ENCODE measurements at places on chromosomes 3 and 15.

GRCh38 chr3:31377045-31377642 is 155.6 kb upstream of the STT3B start:
- no peak overlapping the region for H3K4me3 ChIP-seq
- no peaks in the 10 kb centered on the region for H3K4me1 ChIP-seq
- peak; percentile 85 for DNase-seq
- no peak overlapping the region for H3K27ac ChIP-seq

DNA sequence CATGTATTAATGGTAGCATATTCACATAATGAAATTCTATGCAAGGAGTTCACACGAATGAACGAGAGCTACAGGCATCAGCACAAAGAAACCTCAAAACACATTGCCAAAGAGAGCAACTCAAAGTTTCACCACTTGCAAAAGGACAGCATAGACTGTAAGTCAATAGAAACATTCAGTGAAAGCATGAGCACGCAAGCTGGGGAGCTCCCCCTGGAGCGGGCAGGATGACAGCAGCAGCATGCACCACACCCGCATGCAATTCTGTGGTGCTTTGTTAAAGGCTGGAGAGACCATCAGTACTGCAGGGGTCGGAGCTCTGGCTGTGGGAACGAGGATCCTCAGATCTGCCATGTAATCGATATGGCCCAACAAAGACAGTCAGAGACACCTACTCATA is 18.7 kb downstream of the OCA2 start:
- no peaks in the 10 kb centered on the region for H3K27me3 ChIP-seq
- H3K36me3 ChIP-seq, result no peaks in the 10 kb centered on the region
- no peaks in the 10 kb centered on the region for H3K4me1 ChIP-seq

GRCh38 chr3:151630938-151631441 is 102.7 kb upstream of the AADACL2 start:
- H3K27me3 ChIP-seq, result no peaks in the 10 kb centered on the region
- H3K4me1 ChIP-seq, result no peaks in the 10 kb centered on the region
- H3K36me3 ChIP-seq, result no peaks in the 10 kb centered on the region
- H3K4me3 ChIP-seq, result no peak overlapping the region
- no peak overlapping the region for H3K27ac ChIP-seq

DNA sequence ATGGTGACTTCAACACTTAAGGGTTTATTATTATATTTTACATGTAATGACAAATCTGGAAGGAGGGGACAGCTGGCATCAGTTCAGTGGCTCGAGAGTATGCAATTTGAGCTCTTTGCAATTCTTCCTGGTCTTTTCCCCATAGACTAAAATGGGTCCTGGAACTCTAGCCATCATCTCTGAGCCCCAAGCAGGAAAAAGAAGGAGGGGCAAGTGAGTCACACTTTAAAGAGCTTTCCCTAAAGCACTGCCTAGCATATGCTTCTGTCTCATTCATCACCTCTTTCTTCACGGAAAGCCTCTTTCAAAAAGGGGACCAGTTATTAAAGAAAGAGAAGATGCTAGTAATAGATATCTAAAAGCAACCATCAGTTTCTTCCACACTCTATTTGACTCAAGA is 466.3 kb downstream of the ZIC1 start:
- DNase-seq, result no peak
- H3K4me1 ChIP-seq, result no peaks in the 10 kb centered on the region
- H3K27ac ChIP-seq, result no peak overlapping the region

DNA sequence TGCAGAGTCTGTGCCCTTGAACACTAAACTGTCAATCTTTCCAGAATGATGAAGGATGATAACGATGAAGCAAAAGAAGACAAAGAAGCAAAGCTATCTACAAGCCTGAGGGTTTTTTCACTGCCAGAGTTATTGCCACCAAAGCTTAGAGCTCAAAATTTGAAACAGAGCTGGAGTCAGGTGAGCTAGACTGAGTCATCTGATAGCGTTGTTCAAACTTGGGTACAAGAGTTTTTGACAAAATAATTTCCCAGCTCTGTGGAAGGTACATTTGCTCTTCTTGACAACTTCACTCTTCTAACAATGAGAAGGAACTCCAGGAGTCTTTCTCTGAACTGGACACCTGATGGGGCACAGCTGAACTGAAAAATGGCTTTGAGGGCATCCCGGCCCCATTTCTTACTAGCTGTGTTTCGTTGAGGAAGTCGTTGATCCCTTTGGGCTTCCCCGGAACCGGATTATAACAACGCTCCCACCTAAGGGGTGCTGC is 715 bp downstream of the MCCC1 start:
- H3K4me1 ChIP-seq, result peaks cover 16% of the 10 kb centered on the region
- peaks cover 2% of the 10 kb centered on the region for H3K36me3 ChIP-seq
- no peak for DNase-seq
- peak overlapping the region; percentile 92 for H3K27ac ChIP-seq

GRCh38 chr15:29731865-29732264 is 90.4 kb downstream of the TJP1 start:
- no peak overlapping the region for H3K4me3 ChIP-seq
- no peaks in the 10 kb centered on the region for H3K4me1 ChIP-seq
- no peak for DNase-seq

DNA sequence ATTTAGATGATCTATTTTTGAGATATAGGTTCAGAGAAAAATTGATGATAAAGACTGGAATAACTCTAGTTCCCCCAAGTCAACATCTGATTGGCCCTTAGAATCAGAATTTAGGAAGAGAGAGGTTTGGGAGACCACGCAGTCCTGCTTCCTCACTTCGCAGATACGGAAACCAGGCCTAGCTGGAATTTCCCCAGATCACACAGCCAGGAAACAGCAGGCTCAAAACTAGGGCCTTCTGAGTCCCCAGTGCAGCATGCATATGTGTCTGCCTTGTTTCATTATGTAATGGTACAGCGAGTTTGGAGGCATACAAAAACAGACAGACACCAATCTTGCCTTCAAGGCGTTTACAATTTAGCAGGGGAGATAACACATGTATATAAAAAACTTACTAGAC is 177.1 kb upstream of the ICE2 start:
- peaks cover 5% of the 10 kb centered on the region for H3K27me3 ChIP-seq
- H3K27ac ChIP-seq, result no peak overlapping the region
- DNase-seq, result no peak
- no peaks in the 10 kb centered on the region for H3K36me3 ChIP-seq
- no peak overlapping the region for H3K4me3 ChIP-seq
- H3K4me1 ChIP-seq, result no peaks in the 10 kb centered on the region

DNA sequence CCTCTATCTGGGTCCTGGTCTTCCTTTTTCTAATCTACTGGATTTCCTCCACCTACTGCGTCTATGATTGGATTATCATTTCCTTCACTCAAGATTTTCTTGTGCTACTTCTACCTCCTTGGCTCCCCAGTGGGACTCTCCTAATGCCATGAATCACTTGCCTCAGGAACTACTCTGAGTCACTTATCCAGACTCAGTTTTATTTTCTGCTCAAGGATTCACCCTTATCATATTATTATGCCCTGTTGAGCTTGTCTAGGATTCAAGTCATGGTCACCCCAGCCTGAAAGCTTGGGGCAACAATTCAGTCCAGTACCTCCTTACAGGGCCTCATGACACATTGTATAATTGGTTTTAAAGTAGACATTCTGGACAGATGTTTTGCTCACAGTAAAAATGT is 968.1 kb downstream of the ROBO1 start:
- no peaks in the 10 kb centered on the region for H3K27me3 ChIP-seq
- H3K4me3 ChIP-seq, result no peak overlapping the region
- DNase-seq, result no peak
- no peaks in the 10 kb centered on the region for H3K36me3 ChIP-seq

GRCh38 chr3:17579289-17580031 is 163.0 kb downstream of the TBC1D5 start:
- DNase-seq, result no peak
- H3K27me3 ChIP-seq, result no peaks in the 10 kb centered on the region
- H3K4me3 ChIP-seq, result no peak overlapping the region
- H3K27ac ChIP-seq, result no peak overlapping the region
- no peaks in the 10 kb centered on the region for H3K4me1 ChIP-seq

DNA sequence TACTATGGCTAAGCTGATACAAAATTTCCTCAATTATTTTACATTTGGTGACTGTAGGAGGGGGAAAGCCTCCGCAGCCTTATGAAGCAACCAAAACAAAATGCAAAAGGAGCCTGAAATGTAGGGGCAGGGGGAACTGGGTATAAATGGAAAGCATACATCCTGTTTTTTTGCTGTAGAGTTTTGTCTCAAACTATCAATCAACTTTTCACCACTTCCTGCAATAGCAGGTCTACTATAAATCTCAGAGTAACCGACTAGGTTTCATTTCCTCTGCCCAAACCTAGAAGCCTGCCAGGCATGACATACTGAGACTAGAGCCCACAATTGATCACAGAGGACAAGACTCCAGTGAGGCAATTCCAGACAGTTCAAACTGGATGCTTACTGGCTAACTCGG is 91.3 kb downstream of the SHQ1 start:
- H3K36me3 ChIP-seq, result no peaks in the 10 kb centered on the region
- DNase-seq, result no peak
- H3K4me1 ChIP-seq, result no peaks in the 10 kb centered on the region
- H3K27ac ChIP-seq, result no peak overlapping the region
- H3K4me3 ChIP-seq, result no peak overlapping the region

DNA sequence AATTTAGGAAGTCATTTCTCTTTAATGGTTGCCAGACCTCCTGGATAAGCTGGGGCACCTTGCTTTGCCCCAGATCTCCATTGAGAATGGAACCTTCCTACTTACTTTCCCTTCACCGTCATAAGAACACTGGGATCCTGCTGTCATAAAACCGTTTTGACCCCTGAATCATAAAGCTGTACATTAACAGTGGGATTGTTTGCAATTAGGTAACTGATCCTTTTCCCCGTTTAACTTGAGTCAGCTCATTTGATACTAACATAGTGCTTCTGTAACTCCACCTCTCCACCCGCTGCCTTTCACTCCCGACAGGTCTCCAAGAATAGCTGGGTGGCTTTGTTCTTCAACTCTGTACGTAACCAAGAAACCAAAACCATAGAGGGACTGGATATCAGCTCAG is 308.2 kb upstream of the WNT5A start:
- no peak for DNase-seq
- H3K27me3 ChIP-seq, result no peaks in the 10 kb centered on the region
- no peak overlapping the region for H3K4me3 ChIP-seq
- no peak overlapping the region for H3K27ac ChIP-seq
- no peaks in the 10 kb centered on the region for H3K36me3 ChIP-seq

GRCh38 chr3:101996832-101997231 is 147.5 kb downstream of the NFKBIZ start:
- DNase-seq, result no peak
- H3K4me1 ChIP-seq, result no peaks in the 10 kb centered on the region
- no peaks in the 10 kb centered on the region for H3K27me3 ChIP-seq
- H3K4me3 ChIP-seq, result no peak overlapping the region

DNA sequence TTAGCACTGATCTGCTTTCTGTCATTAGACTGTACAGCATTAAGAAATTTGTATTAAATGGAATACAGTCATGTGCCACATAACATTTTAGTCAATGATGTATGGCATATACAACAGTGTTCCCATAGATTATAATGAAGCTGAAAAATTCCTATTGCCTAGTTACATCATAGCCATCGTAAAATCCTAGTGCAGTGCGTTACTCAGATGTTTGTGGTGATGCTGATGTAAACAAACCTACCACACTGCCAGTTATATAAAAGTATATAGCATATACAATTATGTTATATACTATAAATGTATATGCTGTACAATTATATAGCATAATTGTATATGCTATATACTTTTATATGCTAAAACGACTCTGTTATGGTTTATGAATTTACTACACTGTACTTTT is 41.7 kb downstream of the APH1B start:
- no peak for DNase-seq
- no peaks in the 10 kb centered on the region for H3K27me3 ChIP-seq
- no peak overlapping the region for H3K27ac ChIP-seq
- no peaks in the 10 kb centered on the region for H3K36me3 ChIP-seq

DNA sequence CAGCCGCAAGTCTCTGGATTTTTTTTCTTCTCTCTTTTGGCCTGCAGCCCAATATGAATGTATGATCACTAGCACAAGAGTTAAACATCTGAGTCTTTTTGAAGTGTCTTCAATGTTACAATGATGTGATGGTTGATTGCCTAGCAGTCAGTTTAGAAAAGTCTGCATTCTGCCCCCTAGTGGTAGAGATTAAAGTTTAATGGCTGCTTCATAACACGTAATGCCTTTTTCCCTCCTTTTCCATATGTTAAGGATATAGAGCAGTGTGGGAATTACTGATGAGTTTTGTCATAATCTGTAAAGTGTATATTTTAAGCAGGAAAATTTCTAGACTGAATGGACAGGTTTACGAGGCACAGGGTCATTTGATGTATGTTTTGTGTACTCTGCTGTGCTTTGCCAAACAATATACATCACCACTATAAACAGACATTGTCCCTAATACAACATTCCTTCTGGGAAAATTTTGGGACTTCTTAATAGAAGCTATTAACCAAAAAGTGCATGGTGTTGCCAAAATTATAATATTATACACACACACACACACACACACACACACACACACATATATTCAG is 1038.5 kb upstream of the NR2F2 start:
- no peaks in the 10 kb centered on the region for H3K4me1 ChIP-seq

DNA sequence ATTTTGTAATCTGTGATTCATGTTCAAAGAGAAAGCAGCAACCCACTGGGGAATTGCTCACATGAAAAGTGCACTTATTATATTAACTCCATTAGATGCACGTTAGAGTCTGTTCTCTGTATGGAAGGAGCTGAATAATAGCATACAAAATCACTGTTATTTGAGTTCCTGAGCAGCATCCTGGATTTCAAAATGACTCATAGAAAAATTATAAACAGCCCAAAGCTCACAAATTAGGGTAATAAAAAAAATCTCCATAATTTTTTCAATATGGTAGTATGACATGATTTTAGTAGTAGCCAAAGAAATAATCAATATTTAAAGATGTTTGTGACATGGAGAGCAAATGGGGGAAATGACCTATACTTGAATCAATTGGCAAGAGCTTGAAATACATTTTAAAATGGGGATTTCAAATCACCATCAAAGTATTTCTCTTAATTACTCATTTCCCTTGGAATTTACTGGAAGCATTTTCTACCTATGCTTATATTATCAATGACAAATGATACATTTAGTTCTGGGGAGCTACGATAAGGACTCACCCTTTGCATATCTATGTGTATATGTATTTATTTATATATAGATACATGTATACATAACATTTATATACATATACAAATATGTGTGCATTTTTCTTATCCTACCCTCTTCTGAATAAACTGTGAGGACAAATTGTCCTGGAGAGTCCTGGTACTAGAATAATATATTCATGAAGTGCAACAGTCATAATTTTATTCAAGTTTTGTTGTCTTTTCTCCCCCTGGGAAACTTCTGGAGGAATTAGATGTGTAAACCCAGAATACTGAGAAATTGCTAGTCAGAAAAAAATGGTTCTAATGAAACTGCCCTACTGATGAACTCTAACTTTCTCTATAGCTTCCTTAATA is 116.3 kb downstream of the RPL22L1 start:
- no peaks in the 10 kb centered on the region for H3K36me3 ChIP-seq
- DNase-seq, result no peak
- H3K4me1 ChIP-seq, result peaks cover 27% of the 10 kb centered on the region
- no peaks in the 10 kb centered on the region for H3K27me3 ChIP-seq

GRCh38 chr3:98233468-98233867 is 30.6 kb upstream of the OR5H6 start:
- H3K27ac ChIP-seq, result no peak overlapping the region
- no peaks in the 10 kb centered on the region for H3K4me1 ChIP-seq
- no peaks in the 10 kb centered on the region for H3K27me3 ChIP-seq
- no peaks in the 10 kb centered on the region for H3K36me3 ChIP-seq
- no peak overlapping the region for H3K4me3 ChIP-seq

- H3K4me1 ChIP-seq, result no peaks in the 10 kb centered on the region
- no peak overlapping the region for H3K4me3 ChIP-seq
- H3K27ac ChIP-seq, result no peak overlapping the region
- no peaks in the 10 kb centered on the region for H3K27me3 ChIP-seq
- H3K36me3 ChIP-seq, result no peaks in the 10 kb centered on the region
- DNase-seq, result no peak
Observed at GRCh38 chr3:4776980-4777581, 202.2 kb upstream of the BHLHE40 start.
